ENCODE measurements at places on chromosomes 4 and X. TPM values are rescaled to one million over a fixed set of nuclear protein-coding genes. Genes with fewer than 3 reads are reported as not detected.

GRCh38 chr4:304969-305680, at the start of gene ZNF732:
Gene ZNF732 (minus strand): TSS chr4:305474. CDS start chr4:305310, 164 bp downstream.
- peak; percentile 79 for DNase-seq

- DNase-seq, result peak; percentile 94
Measured at GRCh38 chrX:38052096-38052495, 45.7 kb downstream of the SYTL5 start.

DNA sequence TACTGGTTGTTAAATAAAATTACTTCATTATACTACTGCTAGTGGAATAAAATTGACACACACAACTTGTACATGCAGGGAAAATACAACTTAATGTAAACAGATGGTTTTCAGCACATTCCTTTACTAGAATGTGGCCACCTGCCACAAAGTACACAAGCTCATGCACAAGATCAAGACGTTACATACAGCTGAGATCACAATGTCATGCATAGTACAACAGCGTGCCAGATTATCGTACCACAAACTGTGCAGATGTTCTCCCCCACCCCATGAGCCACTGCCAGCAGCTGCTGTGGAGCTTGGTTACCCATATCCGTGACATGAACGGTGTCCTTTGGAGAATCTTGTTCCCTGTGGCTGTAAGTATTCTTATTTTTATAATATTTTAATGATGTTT, 27.7 kb downstream of the FBXO8 start:
- DNase-seq, result no peak

DNA sequence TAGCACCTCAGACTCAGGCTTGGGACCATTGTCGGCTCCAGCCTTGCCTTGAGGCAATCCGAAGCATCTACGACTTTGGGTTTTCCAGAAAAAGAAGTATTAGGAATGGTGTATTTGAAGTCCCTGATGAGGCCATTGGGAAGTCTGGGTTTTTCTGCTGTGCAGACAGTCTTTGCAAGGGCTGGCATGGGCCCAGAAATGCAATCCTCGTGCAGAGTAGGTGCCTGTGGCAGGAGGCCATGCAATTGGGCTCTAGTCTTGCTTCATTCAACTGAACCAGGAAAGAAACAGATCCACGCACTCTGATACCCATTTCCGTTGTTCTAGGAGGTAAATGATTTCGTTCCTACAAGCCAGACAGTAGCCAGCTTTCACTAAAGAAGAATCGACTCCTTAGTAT, 12.4 kb downstream of the ZFP92 start:
- DNase-seq, result no peak

DNA sequence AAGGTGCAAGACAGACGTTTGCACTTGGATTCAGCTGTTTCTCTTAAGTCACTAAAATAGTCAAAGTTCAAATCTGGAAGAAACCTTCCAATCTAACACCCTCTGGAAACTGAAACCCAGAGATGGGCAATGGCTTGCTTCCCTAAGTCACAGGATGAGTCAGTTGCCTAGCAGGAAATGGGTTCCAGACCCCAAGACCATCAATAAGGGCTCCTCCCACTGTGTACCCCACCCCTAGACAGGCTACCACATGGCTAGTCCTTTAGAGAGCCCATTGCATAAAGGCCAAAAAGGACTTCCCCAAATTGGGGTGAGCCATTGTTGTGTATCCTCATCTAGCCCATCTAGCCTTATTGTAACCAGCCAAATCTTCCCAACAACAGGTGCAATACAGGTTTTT, 216.2 kb downstream of the HS6ST2 start:
- DNase-seq, result no peak

DNA sequence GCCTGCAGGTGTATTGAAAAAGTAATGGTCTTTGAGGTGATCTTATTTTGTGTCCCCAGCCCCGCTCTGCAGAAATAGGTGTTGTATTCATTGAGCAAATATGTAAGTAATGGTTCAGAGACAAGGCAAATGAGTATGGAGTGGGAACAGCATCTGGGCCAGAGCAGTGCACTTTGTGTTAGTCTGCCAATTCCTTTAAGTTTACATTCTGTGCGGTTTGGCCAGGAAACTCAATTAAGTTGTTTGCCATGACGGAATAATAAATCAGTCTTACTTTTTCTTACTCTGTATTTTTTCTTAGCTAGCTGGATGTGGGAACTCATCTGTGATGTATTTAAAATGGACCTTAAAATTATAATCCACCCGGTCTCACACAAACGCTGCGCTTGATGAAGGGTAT, 12.6 kb downstream of the DCLK2 start:
- no peak for DNase-seq

GRCh38 chrX:15511563-15511962, 11.0 kb downstream of the BMX start:
- no peak for DNase-seq

GRCh38 chrX:39144323-39144722, 343.1 kb downstream of the MID1IP1 start:
- DNase-seq, result peak; percentile 23

DNA sequence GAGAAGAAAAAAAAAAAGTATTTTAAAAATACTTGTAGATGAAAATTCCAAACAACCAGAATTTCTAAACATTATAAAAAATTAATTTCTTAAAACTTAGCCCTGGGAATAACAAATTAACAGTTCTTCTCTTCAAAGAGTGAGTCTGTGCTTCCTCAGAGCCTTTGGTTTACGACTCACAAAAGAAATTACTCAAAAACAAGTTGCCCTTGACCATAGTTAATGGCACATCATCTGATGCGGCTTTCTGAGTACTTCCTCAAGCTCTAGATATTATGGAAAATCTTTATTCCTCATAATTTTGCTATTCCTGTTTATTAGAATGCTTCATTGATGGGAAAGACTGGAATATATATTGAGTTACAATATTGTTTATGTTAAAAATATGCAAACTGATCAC, 23.7 kb downstream of the TAPT1 start:
- DNase-seq, result no peak

DNA sequence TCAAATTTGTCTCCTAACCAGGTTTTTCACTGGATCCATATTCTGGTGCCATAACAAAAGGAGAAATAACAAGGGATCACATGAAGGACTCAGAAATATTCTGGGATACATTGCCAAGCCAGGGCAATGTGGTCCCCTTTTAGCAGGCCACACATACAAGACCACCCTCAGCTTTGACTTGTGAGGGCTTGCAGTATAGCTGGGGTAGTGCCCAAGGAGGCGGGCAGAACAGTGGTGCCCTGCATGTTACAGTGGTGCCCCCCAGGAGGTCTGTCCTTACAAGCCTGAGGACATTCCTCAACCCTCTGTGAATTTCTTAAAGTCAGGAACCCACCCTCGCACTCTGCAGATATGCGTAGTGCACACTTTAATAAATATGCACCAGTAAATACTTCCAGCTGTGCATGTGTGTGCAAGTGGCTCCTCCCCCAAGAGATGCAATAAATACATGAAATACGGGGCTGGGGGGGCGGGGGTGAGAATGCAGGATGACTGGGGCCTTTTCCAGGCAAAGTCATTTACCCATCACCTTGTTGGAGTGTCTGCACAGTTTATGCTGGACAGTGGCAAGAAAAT, 34.4 kb upstream of the TBL1X start:
- DNase-seq, result no peak

GRCh38 chr4:80611678-80611979, 276.1 kb downstream of the CFAP299 start:
- no peak for DNase-seq

DNA sequence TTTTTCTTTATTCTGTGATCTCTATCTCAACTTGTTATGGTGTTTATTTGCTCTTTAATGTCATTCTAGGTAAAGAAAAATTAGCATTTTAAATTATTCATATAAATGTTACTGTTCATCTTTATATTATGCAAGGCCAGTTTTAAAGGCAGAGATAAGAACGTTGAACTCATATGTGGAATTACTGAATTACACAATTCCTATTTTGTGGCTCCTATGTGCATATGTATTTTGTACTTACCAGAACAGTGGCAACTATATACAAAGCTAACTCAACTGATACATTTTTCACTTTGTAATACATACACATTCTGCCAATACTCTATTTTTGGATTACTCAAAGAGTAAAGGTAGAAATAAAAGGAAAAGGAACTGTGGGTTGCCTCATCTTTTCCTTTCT, 533.2 kb upstream of the NR3C2 start:
- no peak for DNase-seq

DNA sequence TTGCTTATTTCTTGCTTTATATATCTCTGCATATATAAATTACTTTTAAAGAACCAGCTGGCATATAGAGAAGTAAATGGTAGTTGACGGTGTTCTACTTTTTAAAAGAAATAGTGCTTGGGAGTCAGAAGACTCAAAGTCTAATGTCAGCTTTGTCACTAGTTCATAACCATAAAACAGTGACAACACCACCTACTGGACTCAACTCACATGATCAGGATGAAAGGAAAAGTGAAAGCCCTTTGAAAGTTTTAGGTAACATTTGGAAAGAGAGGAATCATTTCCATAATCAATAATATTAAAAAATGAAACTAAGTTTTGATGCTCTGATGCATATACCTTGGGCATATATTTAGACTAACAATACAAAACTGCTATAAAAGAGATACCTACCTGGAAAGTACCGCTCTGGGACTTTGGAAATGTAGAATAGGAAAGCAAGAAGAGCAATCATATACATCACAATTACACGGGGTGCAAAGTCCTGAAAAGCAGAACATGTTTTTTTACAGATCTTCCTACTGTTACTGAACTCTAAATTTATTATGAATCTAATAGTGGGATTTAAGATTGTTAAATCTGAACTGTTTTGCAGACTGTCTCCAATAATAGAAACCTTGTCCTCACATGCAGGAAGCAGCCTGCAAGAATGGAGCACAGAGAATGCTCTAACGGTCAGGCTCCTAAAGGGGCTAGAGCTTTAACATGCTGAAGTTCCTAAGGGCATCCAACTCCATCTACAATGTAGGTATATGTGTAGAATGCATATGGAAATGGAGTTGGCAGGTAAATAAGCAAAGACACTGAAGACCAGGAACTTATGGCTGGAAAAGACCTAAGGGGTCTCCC, 15.6 kb downstream of the PAQR3 start:
- DNase-seq, result peak; percentile 3

DNA sequence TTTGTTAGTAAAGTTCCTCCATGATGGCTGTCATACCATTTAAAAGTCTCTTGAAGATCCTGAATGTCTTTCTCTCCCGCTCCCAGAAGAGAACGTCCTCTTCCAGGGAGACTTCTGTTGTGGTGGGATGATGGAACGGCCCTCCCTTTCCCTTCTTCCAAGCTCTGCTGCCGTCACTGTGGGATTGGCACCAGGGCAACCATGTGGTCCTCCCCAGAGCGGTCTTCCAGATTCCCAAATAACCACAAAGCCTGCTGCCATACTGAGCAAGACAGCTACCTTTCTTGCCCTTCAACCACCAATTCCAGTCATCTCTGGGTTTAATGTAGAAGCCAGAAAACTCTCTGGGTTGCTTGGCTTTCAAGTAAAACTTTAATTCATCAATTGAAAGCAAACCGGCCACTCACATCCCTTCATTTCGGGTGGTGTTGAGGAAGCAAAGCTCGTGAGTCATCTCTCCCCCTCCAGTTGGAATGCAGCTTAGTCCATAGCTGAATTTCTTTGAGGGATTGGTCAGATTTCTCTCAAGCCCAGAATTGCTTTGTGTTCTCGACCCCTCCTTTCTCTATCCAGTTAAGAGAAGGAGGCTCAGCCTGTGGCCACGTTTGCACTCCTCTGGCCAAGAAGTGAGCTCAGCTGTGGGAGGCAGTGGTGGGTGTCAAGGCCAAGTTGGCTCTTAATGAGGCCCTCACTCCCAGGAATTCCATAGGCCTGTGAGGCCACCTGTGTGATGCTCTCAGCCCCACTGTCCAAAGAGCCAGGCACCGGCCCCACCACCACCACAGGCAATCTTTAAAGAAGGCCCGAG, 36.9 kb downstream of the FHDC1 start:
- DNase-seq, result peak; percentile 86

DNA sequence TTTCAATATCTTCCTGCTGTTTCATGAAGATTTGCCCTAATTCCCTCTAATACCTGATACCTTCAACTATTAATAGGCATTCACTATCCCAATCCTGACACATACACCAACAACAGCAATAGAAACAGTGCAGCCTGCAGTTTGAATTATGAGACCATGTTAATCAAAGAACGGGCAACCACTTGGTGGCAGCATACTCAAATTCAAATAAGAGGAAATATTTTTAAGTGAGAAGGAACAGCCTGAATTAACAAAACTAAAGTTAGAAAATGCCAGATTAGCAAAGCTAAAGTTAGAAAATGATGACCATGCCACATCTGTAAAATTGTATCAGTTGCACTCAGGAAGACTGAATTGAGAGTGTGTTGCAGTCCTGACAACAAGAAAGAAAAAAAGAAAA, 204.9 kb downstream of the SMARCA1 start:
- DNase-seq, result peak; percentile 13

DNA sequence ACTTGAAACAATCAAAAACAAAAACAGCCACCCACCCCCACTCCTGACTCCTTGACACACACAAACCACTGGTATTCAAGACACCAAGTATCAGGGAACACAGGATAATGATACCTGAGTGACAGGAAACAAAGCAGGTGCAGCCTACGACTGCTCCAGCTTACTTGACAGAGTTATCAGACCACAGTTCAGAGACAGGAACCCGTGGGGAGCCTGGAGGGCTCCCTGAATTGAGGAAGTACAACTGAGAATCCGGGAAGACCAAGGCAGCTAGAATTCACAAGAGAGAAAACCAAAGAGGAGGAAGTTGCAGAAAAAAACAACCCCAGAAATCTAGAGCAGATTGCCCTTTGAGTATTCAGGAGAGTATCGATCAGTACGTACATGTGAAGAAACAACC, 20.5 kb downstream of the COMMD8 start:
- DNase-seq, result no peak

- no peak for DNase-seq
Measured at GRCh38 chrX:9542761-9543111, 77.9 kb downstream of the TBL1X start.

DNA sequence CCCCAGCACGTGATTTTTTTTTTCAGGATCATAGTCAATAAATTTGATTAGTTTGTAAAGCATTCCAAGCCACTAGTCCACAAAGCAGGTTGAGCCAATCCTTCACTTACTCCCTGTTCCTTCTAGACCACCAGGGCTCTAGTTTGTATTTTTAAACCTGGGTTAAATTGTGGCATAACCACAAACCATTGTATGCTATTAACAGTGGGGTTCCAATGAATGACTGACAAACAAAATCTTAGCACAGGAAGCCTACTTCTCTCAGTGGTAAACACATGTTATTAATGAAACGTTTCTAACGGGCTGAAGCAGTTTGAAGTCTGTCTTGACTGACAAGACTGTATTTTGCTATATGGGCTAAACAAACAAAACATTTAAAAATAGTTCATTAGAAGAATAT, 48.6 kb upstream of the GYPA start:
- DNase-seq, result no peak

Gene PLK4
- 1.7 TPM for total RNA-seq

Gene BRS3
- total RNA-seq, result not detected

Gene GATA1
- total RNA-seq, result not detected
